Stimulated activated CD4-positive, alpha-beta T cell treated with anti-CD3 and anti-CD28 coated beads, Interleukin-15, amount 100 ng/mL, for 1 hour (primary cell): ENCODE measurements at places on chromosomes 1 and 21.

GRCh38 chr1:64263856-64264255 lies 60.4 kb downstream of the UBE2U start:
- no peak for DNase-seq

- DNase-seq = no peak
These were observed 99.1 kb upstream of the RAVER2 start for GRCh38 chr1:64645735-64646134.

DNA sequence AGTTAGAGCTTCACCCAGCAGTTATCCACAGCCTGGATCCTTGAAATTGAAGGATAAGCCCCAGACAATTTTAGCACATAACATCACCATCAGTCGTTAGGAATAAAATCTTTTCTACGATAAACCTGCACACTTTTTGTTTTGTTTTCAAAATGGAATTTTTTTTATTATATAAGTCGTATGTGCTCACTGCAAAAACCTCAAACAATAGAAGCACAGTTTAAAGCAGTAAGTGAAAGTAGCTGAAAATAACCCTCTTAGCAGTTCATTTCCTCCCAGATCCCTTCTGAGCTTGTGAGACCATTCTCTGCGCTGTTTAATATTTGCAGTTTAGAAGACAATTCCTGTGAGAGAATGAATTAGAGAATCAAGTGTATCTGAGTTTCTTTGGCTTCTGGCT lies 38.3 kb downstream of the ELK4 start:
- DNase-seq = no peak

DNA sequence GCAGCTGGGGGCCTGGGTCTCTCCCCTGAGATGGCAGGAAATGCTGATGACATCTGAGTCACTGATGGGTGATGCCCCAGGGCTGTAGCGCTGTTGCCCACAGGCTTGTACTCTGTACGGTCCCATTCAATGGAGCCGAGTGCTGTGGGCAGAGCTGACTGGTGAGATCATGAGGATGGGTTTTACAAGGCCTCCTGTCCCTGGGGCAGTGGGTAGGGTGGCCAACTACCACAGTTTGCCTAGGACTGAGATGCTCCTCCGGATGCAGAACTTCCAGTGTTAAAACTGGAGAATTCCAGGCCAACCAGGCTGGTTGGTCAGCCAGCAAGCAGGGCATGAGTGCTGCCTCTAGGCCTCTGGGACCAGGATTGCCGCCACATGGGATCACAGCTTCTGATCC lies 9.2 kb downstream of the PHLDA3 start:
- no peak for DNase-seq

- no peak for DNase-seq
These were observed 29.8 kb upstream of the PADI2 start for GRCh38 chr1:17148950-17149608.
